ENCODE measurements at places on chromosomes 16 and 17.
A peak's percentile ranks its signal among the peaks of the same experiment; 100 is the strongest.

GRCh38 chr16:68105611-68106010 lies 20.4 kb downstream of the NFATC3 start:
- DNase-seq: no peak

GRCh38 chr17:82940226-82941020 lies 100.6 kb upstream of the ZNF750 start:
- DNase-seq: no peak

DNA sequence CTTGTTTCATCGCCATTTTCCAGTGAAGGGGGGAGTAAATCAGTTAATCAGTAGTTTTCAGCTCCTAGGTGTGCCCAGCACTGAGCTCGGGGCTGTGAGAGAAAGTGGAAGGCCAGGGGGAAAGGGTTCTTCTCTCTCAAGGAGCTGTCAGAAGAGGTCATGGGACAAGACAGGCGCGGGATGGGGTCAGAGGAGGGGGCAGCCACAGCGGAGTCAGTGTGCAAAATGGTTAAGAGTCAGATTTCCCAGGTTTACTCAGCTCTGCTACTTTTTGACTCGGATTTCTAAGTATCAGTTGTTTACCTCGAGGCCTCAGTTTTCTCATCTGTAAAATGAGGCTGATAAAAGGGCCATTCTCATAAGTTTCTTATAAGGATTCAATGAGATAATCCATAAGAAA lies 4.3 kb upstream of the XYLT1 start:
- DNase-seq: no peak

DNA sequence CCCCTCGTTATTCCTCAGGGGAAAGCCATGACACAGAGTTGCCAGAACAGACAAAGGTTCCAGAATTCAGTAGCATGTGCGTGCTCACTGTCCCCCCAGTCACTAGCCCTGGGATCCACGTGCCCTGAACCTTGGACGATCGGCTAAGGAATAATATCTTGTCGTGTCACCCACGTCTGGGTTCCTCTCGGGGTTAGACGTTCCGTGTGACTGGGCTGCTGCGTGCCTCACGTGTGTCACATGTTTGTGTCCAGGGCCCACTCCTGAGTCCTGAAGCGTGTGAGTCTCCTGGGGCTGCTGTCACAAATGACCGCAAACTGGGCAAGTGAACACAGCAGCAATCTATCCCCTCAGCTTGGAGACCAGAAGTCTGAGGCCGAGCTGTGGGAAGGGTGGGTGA lies 12.4 kb upstream of the ZNF469 start:
- no peak for DNase-seq

DNA sequence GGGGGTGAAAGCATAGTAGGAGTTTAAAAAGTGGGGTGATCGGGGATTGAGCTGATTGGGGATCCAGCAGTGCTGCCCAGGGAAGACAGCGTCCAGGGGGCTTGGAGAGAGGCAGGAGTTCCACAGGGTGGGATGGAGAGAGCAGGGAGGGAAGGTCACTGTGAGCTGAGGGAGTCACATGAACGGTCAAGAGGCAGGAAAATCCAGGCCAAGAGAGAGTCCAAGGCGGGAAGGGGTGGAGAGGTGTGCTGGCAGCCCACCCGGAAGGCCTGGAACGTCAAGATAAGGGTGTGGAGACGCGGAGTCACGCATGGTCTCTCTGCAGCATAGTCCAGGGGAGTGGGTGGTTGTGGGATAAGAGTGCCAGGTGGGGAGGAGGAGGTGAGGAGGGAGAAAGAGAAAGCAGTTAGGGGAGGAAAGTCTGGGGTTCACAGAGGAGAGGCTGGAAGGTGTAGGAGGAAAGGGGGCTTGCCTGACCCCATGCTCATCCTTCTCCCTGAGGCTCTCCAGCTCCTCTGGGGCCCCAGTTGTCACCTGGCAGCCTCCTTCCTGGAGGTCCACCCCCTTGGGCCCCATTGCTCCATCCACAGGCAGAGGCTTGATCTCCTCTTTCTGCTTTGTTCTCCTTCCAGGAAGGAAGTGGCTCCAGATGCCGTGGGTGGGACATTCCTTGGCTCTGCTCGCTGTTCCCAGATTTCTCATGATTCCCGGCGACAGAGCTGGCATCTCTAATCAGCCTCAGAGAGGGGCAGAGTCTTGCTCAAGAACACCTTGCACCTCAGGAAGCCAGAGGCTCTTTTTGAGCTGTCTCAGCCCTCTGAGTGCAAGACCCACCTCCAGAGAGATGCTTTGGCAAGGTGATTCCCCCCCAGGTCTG lies 28.7 kb downstream of the CCR7 start:
- DNase-seq: peak; percentile 22

DNA sequence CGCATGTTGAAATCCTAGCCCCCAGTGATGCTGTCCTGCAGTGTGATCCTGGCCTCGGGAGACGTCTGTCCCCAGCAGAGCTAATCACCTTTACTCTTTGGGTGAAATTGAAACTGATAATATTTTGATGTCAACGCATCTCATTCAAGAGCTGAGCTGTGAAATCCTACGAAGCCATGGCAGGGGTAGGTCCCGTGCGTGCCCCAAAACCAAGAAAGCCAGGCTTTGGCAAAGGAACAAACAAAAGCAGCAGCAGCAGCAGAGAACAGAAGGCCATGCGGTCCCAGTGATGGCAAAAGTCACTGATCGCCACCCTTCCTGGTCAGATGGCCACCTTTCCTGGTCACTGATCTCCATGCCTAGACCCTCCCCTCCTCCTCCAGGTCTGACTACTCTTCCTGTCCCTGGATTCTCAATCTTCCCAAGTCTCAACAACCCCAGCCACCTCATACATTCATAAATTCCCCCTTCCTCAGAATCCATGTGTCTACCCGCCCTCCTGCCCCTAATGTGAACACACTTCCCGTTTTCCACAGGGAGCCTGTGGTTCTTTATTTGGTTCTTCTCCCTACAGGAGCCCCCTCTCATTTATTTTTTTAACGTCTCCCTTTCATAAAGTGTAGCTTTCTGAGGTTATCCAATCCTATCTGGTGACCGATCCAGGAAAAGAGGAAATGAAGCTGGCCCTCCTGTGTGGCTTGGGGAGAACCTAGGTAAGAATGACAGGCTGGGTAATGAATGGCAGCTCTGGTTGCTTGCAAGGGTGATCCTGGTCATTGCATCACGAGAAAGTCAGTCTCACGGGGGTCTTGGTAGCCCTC lies 50.3 kb downstream of the CPPED1 start:
- DNase-seq: no peak

GRCh38 chr17:17077861-17078732 lies 35.8 kb downstream of the MPRIP start:
- DNase-seq: no peak

- no peak for DNase-seq
These were observed 5.3 kb downstream of the CA7 start for GRCh38 chr16:66849549-66849948.

DNA sequence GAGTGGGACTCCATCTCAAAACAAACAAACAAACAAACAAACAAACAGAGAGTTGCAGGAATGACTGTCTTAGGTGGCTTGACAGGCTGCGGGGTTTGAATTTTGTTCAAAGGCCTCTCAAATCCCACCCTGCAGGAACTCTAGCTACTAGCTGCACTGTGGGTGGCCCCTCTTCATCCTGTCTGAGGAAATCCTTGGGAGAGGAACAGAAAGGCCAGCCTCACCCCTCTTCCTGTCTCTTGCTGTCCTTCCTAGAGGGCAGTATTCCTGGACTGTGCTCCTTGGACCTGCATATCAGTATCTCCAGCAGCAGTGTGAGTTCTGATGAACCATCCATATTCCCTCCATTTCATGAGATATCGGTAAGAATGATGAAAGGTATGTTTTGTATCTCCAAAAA lies 2.0 kb upstream of the CCDC92B start:
- no peak for DNase-seq

DNA sequence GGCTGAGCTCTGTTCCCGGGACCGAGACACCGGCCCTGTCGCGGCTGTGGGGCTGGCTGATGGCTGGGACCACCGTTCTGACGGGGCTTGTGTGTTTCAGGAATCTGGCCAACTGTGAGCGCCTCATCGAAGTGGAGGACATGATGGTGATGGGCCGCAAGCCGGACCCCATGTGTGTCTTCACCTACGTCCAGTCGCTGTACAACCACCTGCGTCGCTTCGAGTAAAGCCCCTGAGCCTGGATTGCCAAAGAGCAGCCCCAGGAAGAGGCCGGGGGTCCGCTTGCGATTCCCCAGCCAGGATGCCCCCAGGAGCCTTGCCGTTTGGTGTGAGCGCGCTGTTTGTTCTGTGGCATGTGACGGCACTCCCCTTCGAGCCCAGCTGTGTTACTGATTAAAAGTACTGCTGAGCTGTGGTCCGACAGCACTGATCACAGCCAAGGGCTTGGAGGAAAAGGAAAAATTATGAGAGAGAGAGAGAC lies 23.0 kb downstream of the SMTNL2 start:
- DNase-seq: no peak

- DNase-seq: no peak
These were observed 1.7 kb upstream of the CHAD start for GRCh38 chr17:50470426-50470825.

DNA sequence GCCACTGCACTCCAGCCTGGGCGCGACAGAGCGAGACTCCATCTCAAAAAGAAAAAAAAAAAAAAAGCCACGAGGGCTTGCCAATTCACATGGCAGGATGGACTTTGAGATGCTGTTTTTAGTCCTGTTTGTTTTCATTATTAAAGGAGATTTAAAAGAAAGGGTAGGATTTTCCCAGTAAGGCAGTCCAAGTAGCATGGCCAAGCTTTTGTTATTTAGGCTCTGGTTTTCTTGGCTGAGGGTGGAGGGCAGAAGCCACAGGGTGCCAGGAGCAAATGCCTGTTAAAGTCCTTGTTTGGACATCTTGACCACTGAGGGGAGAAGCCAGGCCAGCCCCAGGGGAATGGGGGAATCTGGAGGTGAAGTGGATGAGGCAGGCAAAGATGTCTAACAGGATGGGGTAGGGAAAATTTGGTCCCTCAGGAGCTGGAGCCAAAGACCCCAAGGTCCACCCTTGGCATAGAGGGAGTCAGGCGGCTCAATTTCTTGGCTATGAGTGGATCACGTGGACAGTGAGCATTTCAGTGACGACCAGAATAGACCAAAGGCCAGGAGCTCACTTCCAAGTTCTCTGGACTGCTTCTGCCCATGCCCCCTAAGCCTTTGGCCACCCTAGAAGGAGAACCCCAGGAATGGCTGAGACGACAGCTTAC lies 20.8 kb upstream of the PLLP start:
- no peak for DNase-seq

DNA sequence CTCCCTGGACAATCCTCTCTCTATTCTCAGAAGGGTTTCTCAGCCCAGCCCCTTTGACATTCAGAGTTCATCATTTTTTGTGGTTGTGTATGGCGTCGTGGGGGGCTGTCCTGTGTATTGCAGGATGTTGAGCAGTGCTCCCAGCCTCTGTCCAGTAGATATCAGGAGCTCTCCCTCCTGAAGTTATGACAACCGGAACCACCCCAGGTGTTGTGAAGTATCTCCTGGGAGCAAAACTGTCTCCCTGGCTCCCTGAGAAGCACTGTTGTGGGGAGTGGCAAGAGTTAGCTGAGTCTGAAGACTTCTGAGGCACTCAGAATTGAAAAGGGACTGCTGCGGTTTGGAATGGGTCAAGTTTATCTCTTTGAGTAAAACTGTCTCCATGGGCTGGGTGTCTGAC lies 55.9 kb upstream of the MGAT5B start:
- no peak for DNase-seq

Measured in erythroblast (primary cell).